H9 (cell line): ENCODE measurements at places on chromosomes 13 and 19. TPM values are rescaled to one million over a fixed set of nuclear protein-coding genes. Genes with fewer than 3 reads are reported as not detected.

KLHL1 gene
- not detected in 2 replicates for total RNA-seq

- no peak for DNase-seq
These were observed 802 bp downstream of the DMPK start for GRCh38 chr19:45781214-45782161.

DNA sequence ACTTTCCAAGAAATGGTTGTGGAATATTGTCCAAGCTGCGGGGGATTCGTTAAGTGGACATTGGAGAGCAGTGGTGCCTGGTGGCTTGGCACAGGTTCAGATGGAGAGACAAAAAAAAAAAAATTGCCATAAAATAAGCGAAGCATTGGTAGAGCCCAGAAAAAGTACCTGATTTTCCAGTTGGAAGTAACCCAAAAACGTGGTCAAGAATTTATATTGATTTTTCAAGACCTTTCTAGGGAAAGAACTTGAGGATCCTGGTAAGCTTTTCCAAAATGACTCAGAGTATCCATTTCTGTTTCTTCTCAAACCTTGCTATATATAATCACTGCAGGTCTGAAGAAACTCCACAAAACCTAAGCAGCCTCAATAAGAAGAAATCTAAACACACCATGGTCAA is 94.6 kb downstream of the ING1 start:
- DNase-seq: no peak

TTC9B gene
- 0.15 and 0.31 TPM in 2 replicates for total RNA-seq

- DNase-seq: no peak
These were observed 84.0 kb upstream of the SLC7A1 start for GRCh38 chr13:29679396-29680053.

GRCh38 chr13:31208559-31209122 is 8.9 kb downstream of the B3GLCT start:
- DNase-seq: no peak

- no peak for DNase-seq
These were observed 514 bp downstream of the PRKACA start for GRCh38 chr19:14116918-14117578.

- DNase-seq: peak; percentile 64
These were observed 8.2 kb upstream of the HSD17B14 start for GRCh38 chr19:48844472-48844871.

- no peak for DNase-seq
These were observed 150.7 kb downstream of the NBEA start for GRCh38 chr13:35092751-35093150.

GRCh38 chr13:94494026-94494425 is 14.5 kb upstream of the DCT start:
- no peak for DNase-seq

- DNase-seq: peak; percentile 59
These were observed 6.6 kb upstream of the BCL3 start for GRCh38 chr19:44741841-44742329.

DNA sequence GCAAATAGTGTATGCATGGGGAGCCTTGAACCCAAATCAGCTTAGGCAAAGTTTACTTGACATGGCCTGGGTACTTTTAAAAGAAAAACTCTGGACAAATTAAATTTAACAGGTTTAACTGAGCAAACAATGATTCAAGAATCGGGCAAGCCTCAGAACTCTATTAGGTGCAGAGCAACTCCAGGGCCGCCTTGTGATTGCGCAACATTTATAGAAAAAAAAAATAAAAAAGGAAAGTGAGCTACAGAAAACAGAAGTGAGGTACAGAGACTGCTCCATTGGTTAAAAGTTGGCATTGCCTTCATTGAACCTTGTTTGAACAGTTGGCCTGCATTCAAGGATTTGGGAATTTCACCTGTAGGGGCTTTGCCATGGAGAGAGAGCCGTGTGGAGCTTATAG is 421.0 kb upstream of the TSHZ3 start:
- DNase-seq: no peak

DNA sequence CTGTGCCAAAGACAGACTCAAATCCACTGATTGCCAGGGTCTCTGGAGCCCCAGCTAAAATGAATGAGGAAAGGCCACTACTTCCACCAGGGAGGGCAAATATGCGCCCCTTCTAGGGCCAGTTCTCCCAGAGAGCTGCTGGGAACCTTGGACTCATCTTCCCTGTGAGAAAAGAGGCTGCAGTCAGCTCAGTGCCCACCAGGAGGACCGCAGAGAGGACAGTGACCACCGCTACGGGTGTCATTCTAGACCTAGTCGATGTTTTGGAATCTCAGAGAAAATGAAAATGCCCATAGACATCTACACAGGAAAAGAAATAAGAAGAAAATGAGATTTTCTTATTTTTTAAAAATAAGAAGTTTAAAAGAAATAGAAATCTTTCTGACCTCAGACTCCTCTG is 235.1 kb downstream of the UQCRFS1 start:
- DNase-seq: no peak

GRCh38 chr13:24271601-24272451 is 37.6 kb upstream of the C1QTNF9 start:
- DNase-seq: no peak

- DNase-seq: no peak
These were observed 82.9 kb upstream of the SOX21 start for GRCh38 chr13:94795292-94795691.

DNA sequence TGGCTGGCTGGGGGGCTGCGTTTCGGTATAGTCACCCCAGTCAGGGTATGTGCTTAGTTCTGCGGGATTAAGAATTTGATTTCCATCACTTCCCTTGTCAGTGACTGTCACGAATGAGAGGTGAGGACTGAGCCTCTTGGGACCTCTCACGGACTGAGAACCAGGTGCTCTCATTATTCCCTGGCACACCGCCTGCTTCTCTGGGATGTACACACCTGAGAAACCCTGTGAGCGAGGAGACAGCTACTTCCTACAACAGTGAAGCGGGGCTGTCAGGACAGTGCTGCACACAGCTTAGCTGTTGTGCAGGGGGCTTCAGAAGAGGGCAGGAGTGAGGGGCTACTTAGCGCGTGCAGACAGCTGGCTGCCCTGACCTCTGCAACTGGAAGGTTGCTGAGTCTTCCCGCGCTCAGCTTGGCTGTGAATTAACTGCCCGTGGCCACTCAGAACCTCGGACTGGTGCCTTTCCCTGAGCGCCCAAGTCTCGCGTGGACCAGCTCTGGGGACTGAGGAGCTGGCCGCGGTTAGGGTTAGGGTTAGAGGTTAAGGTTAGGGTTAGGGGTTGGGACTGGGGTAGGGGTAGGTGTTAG is 65.3 kb upstream of the MCF2L start:
- peak; percentile 25 for DNase-seq
